Amniotic stem cell (primary cell): ENCODE measurements at places on chromosomes 11 and 22.

DNA sequence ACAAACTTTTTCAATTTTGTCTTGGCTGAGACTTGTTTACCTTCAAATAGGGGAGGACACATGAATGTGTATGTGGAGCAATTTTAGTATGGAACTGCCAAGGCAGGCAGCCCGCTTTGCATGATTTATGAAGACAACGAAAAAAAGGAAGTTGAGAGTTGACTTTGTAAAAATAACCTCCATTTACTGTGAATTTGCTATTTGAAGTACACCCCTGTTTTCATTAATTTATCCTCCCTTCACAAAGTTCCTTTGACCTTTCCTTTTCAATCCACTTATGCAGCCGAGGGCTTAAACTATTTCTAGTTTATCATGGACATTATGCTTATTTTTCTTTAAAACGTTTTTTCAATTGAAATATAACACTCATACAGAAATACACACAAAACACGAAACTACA, 369.6 kb upstream of the CADM1 start:
- no peak for DNase-seq

- no peak for DNase-seq
These were observed 84.6 kb upstream of the GUCY1A2 start for GRCh38 chr11:107102692-107103477.

DNA sequence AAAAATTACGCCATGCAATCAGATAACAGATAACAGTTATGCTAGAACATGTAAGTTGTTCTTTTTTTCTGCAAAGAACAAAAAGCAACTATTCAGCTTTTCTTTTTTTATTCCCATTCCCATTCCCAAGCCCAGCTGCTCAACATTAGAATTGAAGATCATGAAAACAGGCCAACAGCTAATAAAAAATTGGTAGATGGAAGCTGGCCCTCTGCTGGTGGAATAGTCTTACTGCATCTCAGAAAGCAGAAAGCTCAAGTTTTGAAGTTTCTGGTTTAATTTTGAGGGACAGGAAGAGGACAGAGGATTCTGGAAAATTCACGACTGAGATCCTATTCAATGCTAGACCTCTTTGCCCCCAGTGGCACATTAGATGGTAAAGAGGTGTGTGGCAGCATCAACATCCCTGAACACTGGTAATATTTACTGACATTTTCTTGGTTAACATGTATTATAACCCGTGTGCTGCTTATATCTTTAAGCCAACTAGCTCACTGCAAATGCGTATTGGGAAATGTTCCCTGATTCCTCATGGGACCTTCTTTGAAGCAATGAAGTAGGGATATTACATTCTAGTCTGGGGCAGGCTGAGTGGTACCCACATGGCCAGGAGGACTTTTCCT, 591.2 kb downstream of the OPCML start:
- DNase-seq = peak; percentile 5

- DNase-seq = no peak
These were observed 27.7 kb upstream of the RAB1B start for GRCh38 chr11:66240781-66241136.

- DNase-seq = no peak
These were observed 4.2 kb downstream of the LMO1 start for GRCh38 chr11:8259306-8259959.

DNA sequence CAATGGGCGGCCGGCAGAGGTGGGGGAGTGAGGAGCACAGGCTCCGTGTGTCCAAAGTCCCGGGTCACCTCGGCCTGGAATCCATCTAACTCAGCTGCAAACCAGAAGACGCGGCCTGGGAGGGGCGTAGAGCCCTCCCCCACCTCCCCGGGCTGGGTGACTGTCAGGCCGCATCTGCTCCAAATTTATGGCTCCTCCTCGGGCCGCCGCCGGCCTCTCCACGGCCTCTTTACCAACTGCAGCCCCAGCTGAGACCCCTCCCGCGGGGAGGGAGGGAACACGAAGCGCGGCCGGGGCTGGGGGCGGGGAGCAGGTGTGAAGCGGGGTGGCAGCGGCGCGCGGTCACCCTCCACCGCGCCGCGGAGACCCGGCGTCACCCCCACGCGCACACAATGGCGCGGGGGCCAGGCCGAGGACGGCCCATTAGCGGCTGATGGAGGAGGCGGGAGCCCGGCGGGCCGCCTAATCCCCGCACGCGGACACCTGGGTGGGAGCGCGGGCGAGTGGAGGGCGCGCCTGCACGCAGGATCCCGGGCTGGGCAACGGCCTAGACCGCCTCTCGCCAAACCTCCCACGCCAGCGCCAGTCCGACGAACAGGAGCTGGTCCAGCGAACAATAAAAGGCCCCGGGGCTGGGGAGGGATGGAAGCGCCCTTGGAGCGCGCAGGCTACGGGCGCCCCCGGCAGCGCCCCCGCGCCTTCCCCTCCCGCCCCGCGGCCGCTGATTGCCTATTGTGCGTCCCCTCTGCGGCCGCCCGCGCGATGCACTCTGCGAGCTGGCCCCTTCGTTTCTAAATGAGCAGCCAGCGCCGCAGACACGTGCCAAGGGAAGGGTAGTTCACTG, 25.9 kb upstream of the ROBO3 start:
- DNase-seq = no peak
